ENCODE measurements at places on chromosomes 5 and 9.
A peak's percentile ranks its signal among the peaks of the same experiment; 100 is the strongest.

- no peak for DNase-seq
These were observed 194.0 kb downstream of the PDZD2 start for GRCh38 chr5:31832966-31833365.

GRCh38 chr9:129750013-129750638 lies 2.7 kb downstream of the PTGES start:
- DNase-seq = peak; percentile 39

DNA sequence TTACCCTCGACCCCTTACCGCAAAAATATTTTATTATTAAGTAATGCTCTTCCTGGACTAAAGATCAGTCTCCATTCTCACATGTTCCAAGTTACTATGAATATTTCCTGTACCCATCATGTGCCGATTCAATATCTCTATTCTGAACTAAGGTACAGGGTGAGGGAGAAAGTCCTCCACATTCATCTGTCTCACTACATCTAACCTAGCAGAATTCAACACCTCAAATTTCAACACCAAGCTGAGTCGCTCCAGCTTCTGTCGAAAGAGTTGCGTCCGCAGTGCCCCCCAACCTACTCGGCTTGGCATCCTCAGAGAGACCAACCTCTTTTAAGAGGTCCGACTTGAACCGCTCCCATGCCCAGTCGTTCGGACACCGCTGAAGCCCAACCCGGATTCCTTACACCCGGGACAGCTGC lies 1.0 kb downstream of the CERT1 start:
- DNase-seq = no peak

GRCh38 chr5:52751137-52751536 lies 36.6 kb upstream of the ITGA1 start:
- no peak for DNase-seq

DNA sequence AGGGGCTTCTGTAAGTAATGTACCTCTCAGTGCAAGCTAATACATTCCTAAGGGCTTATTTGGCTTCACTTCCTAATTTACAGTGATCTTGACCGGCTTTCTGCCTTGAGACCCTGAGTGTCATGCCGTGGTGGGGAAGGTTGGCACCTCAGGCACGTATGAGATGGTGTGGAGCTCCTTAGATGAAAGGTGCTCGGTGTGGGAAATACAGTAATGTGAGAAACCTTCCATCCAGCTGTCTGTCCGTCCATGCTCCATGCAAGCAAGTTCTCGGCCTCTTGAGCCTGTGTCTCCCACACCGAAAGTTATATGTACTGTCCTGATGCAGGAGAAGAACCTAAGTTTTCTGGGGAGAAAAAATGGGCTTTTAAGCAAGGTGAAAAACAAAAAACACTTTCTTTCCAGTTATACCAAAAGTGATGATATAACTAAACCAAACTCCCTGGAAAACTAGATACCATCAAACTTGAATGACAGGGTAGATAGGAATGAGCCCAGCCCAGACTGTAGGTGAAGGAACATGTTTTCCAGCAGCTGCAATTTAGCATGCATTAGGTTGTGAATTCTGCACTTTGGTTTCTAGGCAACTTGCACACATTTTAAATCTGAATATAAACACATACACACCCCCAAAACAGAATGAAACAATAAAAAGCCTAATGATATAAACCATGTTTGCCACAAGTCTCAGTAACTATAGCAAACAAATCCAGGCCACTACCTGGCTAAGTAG lies 279.6 kb downstream of the FANCC start:
- peak; percentile 45 for DNase-seq
